ELF-1 (cell line): ENCODE measurements at places on chromosomes 7 and 10.

- no peak for DNase-seq
Measured at GRCh38 chr10:112465299-112465883, 18.4 kb downstream of the VTI1A start.

DNA sequence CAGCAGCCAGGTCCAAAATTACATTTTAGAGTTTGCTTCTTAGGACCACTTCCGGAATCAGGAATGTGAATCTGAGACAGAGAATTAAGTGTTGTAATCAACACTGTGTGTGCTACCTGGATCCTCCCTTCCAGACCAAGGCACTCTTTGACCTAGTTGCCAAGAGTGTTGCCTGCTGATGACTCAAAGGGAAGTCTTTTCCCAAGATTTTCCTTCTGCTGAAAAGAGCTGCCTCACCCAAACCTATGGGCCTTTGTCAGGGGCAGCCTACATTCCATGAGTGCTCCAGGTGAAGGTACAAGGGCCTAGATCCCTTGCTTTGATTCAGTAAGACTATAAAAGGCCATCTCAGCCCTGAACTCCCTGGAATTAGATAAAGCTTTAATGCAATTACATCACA is 712.5 kb upstream of the ANKRD30A start:
- DNase-seq, result no peak

DNA sequence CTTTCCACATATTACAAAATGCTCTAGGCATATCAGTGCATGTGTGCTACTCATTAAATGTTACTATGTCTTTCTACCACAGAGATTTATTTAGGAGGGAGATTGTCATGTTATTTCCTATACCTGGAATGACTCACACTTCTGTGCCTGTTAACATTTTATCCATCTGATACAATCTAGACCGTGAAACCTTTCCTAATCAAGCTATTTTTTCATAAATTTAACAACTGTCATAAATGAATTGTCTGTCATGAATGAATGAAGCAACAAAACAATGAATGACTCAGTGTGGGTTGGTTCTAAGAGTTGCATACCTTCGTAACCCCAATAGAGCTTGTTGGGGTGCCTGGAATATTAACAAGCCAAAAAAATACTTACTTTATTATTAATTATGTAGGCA is 554.3 kb downstream of the GRM8 start:
- DNase-seq, result no peak

DNA sequence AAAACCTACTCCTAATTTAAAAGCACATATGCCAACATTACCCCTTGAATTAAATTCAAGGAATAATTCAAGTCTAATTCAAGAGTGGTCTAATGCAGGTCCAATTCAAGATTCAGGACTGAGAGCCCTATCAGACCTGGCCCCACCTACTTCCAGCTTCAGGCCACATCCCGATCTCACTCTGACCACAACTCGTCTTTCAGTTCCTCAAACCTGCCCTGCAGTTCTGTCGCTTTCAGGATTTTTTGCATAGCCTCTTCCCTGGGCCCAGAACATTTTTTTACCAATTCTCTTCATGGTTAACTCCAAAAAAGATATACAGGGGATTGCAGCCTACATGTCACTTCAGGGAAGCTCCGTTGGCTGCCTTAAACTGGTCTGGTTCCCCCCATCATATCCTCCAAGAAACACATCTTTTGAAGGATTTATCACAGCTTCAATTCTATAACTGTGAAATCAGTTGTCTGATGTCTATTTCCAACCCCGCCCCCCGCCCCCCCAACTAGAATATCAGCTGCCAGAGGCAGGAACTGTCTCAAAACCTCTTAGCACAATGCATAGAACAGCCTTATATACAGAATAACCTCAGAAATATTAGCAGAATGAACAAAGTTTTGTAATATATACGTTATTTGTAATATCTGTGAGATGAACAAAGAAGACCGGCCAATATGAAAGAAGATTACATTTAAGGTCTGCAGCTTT is 20.8 kb downstream of the CCDC6 start:
- DNase-seq, result no peak

DNA sequence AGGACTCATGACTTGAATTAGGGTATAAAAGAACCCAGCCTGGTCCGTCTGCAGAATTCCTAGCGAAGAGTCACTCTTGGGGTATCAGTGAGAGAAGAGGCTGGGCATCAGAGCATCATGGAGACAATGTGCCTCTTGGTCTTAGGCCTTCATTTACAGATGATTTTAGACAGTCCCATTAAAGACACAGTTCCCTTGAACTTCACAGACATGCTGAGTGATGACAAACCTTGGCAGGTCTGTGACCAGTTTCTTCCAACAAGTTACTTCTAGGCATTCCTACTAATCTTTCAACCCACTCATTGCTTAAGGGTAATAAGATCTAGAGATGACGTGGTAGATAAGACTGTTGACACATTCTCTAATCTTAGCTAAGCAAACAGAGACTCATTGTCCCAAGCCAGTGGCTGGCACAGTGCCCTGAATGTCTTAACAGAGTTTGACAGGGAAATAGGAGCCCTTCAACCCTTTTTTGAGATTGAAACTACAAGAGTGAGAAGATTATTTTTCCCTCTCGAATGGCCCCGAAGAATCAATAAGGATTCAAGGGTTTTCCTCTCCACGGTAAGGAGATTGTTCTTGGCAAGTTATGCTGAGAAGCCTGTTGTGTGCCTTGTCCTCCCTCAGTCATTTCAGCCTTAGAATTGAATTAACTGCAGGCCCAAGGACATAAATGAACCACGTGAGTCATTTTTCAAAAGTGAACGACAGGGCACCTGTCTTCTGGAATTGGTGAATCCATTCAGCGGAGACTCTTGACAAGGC is 281.1 kb downstream of the CCDC3 start:
- no peak for DNase-seq

DNA sequence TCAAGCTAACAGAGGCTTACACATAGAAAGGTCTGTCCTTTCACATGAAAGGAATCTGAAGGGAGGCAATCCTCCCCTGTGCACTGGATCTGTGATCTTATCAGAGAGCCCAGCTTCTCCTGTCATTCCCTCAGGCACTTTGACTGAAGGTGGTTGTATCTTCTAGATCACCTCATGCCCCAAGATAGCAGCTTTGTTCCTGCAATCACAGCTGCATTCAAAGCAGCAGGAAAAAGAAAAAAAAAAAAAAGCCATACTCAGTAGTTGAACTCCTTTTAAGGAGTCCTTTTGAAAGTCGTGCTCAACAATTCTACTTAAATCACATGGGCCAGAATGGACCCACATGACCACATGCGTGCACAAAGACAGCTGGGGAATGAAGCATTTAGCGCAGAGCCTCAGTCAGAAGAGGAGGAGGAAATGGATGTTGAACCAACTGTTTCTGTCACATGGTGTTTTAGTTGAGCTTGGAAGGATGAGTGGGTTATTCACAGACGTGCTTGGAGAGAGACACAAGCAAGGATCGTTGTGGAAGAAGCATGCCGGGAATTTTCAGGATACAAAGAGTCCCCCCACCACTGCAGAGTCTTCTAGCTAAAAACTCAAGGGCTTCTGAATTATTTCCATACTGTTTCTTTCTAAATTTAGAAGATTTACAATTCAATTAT is 13.0 kb upstream of the PFKP start:
- DNase-seq, result peak; percentile 75
